T-helper 2 cell (primary cell): ENCODE measurements at places on chromosomes 2 and 18.

DNA sequence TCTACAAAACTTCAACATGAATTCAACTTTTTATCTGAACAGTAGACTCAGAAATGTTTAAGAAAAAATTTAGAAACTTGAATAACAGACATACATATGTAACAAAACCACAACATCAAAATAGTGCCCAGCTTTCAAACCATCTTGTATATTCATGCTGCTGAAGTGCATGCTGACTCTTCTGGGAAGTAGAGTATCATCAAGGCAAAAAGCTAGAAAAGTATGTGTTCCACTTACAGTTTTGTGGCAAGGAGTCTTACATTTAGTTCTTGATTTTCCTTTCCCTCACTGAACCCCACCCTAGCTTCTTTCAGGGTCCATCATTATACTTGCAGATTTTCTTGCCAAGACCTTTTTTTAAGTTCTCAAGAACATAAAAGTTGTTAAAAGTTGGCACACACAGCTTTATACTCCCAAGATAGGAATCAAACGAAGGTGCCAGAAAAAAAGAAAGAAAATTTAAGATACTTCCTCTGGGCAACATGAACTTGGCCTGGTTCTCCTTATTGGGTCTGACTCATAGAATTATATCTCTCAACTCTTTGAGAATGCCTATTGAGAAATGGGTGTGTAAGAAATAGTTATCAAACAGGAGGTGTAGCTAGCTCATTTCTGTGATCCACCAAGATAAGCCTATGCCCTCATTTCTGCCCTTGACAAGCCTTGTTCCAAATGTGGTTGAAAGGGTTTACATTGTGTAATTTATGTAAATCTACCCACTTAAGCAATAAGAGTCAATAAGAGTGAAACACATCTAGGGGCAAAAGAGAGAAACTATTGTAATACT is 667.6 kb upstream of the ACVR2A start:
- DNase-seq: peak; percentile 54

DNA sequence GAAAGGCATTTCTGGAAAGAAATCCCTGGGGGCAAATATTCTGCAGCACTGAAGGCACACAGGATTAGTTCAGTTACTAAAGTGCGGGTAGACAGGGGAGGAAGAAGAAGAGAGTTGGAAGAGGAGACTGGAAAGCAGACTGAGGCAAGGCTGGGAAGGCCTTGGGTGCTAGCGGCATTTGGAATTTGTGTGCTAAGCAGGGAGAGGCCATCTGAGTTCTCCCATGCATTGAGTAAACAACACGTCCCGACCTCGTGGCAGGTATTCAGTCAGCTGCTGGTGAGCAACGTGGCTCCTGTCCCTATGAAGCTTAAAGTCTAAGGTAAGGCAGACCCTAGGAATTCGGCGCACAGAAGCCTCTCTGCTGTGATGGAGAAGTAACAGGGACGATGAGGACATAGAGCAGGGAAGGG is 30.7 kb downstream of the ATP8B1 start:
- no peak for DNase-seq

DNA sequence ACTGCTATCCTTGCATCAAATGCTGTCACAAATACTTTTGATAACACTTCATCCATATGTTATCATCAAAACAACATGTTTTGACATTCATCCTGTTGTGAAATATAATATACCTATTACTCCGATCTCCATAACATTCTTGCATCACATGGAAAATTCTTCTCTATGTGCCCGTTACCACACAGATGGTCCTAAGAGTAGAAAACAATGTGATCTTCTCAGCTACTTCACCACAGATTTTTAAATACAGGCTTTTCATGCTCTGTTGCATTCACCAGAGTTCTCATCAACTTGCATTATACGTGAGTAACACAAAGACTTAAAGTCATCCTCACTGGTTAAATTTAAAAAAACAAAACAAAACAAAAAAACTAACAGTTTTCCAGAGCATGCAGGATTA is 1603.3 kb upstream of the ZEB2 start:
- no peak for DNase-seq

- DNase-seq: no peak
Measured at GRCh38 chr2:170139276-170139967, 38.5 kb upstream of the MYO3B start.

GRCh38 chr18:63002803-63003445 is 287.6 kb downstream of the PHLPP1 start:
- no peak for DNase-seq

DNA sequence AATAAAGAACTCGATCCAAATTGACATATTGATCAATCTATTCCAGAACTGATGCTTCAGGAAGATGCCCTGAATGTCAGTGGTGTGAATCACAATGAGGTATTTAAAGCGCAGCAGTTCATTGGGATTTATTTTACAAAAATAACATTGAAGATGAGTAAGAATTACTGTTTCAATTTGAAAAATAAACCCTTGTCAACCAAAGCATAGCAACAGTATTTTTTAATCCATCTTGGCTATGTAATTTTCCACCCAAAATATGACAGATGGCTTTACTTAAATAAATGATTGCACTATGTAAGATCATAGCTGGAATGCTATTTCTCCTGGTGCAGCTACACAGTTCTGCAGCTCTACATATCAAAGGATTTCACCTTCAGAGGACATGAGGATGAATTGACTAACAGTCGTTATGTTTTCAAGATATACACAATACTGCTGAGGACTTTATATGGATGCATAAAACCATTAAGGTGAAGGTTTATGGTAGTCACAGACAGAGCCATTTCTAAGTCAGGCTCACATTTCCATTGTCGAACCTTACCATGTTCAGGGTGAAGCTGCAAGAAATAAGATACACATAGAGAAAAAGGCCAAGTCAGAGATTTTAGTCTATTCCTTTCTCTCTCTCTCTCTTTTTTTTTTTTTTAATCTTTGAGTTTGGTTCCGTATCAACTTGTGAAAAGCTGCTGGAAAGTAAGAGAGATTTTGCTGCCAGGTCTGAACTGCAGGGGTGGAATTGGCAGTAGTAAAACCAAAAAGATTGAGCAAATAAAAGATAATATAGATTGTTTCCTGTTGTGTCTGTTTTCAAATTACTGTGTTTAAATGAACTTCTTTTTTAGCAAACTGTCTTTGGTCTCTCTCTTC is 398.0 kb upstream of the CDH20 start:
- DNase-seq: no peak

GRCh38 chr2:135473567-135473966 is 57.5 kb downstream of the ZRANB3 start:
- peak; percentile 4 for DNase-seq

DNA sequence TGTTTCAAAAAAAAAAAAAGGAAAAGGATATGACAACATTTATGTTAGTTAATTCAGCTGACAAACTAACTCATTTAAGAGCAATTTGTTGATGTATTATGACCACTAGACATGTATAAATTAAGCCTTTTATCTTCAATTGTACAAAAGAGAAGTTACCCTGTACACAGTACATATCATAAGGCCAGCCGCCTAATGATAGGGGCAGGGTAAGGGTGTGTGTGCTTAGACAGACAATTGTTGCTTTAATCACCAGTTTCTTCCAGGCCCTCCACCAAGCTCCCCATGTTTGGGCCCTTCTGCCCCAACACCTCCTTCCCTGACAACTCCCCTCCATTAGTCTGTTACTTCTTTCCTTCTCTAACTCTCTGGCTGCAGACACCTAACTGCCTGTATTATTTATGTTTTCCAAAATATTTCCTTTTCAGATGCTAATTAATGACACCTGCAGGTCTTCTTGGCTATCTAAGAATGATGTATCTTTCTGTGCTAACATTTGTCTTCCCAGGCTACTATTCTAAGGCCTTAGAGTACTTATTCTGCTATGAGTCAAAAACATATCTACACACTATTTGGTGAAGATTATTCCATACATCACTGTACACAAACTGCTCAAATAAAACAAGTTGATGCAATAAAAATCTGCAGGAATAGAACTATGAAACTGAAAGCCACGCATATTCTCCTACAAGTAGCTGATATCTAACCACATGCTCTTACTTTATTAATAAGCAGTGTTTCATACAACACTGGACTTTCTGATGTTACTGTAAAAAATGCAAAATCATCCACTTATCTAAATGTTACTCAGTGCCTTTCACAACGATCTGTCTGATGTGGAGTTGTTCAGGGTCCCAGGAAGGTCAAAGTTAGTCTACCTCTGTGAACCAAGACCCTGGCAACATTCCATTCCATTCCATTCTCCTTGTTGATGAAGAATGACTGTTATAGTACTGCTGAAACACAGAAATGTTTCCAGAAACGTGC is 26.4 kb downstream of the TMEM131 start:
- DNase-seq: peak; percentile 45

DNA sequence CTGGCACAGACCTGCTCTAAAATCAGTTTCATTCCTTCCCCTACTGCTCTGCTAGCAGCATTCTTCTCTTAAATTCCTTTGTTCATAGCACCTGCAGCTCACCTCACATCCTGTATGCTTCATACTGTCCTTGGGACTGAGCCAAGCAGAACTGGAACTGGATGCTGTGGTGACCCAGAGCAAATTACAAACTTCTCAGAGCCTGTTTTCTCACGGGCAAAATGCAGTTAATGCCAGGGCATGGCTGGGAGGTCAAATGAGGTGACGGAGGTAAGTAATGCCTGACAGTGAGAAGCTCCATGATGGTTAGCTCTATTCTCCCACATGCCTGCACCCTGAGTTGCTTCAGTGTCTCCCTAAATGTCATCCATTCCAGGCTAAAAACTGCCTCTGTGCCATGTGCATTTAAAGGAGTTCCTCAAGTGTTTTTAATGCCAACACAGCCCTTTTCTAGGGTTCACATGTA is 29.7 kb downstream of the C2orf42 start:
- DNase-seq: no peak

- no peak for DNase-seq
Measured at GRCh38 chr2:88671786-88672427, 19.6 kb upstream of the RPIA start.
